Common myeloid progenitor, CD34-positive (primary cell): ENCODE measurements at places on chromosomes 1 and 21.

- no peak overlapping the region for H3K4me3 ChIP-seq
- no peaks in the 10 kb centered on the region for H3K36me3 ChIP-seq
- peaks cover 3% of the 10 kb centered on the region for H3K27me3 ChIP-seq
- no peak overlapping the region for H3K27ac ChIP-seq
- no peak for DNase-seq
Observed at GRCh38 chr1:183272390-183272848, 86.4 kb downstream of the LAMC2 start.

DNA sequence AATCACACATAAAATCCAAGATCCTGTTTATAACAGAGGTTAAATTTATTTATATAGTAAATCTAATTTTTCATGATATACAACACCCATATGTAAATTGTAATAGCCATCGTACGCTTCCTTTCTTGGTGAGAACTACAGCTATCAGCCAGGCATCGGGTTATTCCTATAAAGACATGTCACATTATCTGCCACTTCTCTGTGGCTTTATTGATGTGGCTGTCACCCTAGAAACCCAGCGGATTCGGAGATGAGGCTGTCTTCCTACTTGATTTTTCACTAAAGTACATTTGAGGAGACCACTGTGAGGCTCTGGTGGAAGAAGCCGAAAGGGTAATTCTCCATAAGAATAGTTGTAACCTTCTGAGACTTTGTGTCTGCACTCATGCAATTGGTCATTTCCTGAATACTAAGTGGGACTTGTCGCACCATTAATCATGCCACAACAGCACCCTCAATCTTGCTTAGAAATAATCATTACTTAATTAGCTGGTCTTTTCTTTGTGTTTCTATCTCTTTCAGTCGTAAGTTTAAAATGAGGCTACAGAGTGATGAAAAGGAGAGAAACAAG is 106.0 kb downstream of the NTNG1 start:
- peaks cover 10% of the 10 kb centered on the region for H3K4me1 ChIP-seq
- no peak for DNase-seq

DNA sequence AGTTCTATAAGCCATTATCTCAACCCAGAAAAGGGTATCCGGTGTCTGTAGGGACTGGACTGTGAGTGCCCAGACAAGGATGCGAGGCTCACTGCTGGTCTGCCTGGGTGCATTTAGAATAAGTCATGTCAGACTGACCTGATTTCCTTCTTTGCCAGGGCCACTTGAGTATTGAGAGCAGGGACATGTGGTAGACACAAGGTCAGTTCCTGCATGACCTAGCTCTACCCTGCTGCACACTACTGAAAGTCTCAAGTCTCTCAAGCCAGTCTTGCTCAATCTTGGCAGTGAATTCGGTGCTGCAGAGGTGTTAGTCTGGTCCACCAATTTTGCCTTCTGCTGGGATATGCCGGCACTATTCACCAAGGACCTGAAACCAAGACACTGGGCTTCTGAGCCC is 180.1 kb downstream of the C1orf94 start:
- H3K27me3 ChIP-seq: peaks cover 2% of the 10 kb centered on the region
- H3K27ac ChIP-seq: no peak overlapping the region
- H3K4me3 ChIP-seq: no peak overlapping the region
- no peaks in the 10 kb centered on the region for H3K4me1 ChIP-seq

- no peaks in the 10 kb centered on the region for H3K4me1 ChIP-seq
- H3K27me3 ChIP-seq: no peaks in the 10 kb centered on the region
- no peaks in the 10 kb centered on the region for H3K36me3 ChIP-seq
Observed at GRCh38 chr1:25169610-25170009, 62.7 kb downstream of the SYF2 start.

- H3K4me3 ChIP-seq: no peak overlapping the region
- no peak overlapping the region for H3K27ac ChIP-seq
- H3K27me3 ChIP-seq: no peaks in the 10 kb centered on the region
- H3K36me3 ChIP-seq: no peaks in the 10 kb centered on the region
Observed at GRCh38 chr1:51314974-51315373, 15.4 kb downstream of the TTC39A start.
